ENCODE measurements at places on chromosomes 2 and 18.
A peak's percentile ranks its signal among the peaks of the same experiment; 100 is the strongest.

DNA sequence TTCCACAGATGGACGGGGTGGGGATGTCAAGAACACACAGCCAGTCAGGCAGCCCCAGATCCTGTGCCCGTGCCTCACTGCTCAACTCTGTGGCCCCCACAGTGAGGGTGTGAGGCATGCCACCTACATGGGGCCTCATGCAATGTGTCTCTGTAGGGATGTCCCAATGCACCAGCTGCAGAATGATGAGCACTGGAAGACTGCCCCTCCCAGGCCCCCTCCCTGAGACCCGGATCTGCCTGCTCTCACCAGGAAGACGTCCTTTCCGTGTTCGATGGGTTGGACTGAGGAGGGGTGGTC is 124.2 kb downstream of the TWIST2 start:
- no peak for DNase-seq

- DNase-seq, result peak; percentile 49
These were observed 558 bp downstream of the TTC39C start for GRCh38 chr18:24014986-24015638.

GRCh38 chr2:70767699-70768589 is at the start of gene ADD2:
ADD2 (minus strand) TSS chr2:70768200; CDS start chr2:70706408, 61,792 bp downstream.
- peak; percentile 72 for DNase-seq

GRCh38 chr2:227482638-227483340 is 10.8 kb downstream of the AGFG1 start:
- no peak for DNase-seq

Data from NCI-H1092 treated with DMSO at 0.1 percent for 48 hours (cell line).